Spinal cord (tissue), 10 donors: ENCODE measurements at places on chromosomes 12 and 14.

DNA sequence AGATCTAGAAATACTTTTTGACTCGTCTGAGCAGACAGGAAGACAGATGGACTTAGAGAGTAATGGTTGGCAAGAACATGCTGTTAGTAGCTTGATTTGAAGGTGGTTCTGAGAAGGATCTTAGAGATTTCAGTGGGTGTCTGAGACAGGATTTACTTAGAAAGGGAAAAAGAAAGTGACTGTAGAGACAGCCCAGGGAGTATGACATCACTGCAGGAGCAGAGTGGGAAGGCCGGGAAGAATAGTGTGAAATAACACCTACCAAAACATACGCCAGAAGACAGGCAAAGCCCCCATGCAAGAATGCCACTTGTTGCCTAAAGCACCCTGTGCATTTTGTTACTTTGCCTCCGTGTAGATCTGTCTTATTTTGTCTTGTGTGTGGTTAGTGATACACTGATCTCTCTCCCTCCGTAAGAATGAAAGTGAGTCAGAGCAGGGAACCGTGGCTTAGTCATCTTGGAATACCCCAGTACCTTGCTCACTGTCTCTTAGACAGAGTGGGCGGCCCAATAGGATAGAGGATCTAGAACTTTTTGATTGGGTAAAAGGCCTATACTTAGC is 161.3 kb upstream of the IFNG-AS1 start:
- no peak for DNase-seq
- peak overlapping the region; percentile 10 for H3K4me3 ChIP-seq
- H3K27me3 ChIP-seq: no peaks in the 10 kb centered on the region
- H3K36me3 ChIP-seq: no peaks in the 10 kb centered on the region
- no peaks in the 10 kb centered on the region for H3K4me1 ChIP-seq

- no peaks in the 10 kb centered on the region for H3K36me3 ChIP-seq
- DNase-seq: no peak
- no peak overlapping the region for H3K27ac ChIP-seq
- H3K4me3 ChIP-seq: no peak overlapping the region
These were observed 208.5 kb downstream of the SLC41A2 start for GRCh38 chr12:104749545-104749944.

GRCh38 chr12:5904969-5905368 is 40.1 kb downstream of the ANO2 start:
- no peak overlapping the region for H3K4me3 ChIP-seq
- no peak overlapping the region for H3K27ac ChIP-seq
- no peaks in the 10 kb centered on the region for H3K27me3 ChIP-seq
- peaks cover 6% of the 10 kb centered on the region for H3K4me1 ChIP-seq
- DNase-seq: no peak
- H3K36me3 ChIP-seq: no peaks in the 10 kb centered on the region

DNA sequence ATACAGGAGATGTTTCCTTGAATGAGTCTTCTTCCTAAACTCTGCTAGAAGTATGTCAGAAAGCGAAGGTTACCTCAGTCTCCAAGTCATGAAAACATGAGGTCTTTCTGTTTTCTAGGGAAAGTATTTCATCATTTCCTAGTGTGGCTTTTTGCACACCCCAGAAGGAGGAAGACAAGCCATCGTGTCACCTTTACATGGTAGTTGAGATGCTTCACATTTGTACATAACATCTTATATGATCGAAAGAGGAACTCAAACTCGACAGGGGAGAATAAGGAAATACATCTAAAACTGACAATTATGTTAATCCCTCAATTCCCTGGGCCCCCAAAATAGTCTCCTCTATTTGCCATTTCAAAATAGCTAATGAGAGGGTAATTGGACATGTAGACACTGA is 214.1 kb upstream of the PLEKHG7 start:
- DNase-seq: no peak
- H3K27me3 ChIP-seq: no peaks in the 10 kb centered on the region
- no peaks in the 10 kb centered on the region for H3K36me3 ChIP-seq
- H3K4me3 ChIP-seq: no peak overlapping the region
- no peak overlapping the region for H3K27ac ChIP-seq

- H3K4me3 ChIP-seq: no peak overlapping the region
- peaks cover 6% of the 10 kb centered on the region for H3K36me3 ChIP-seq
These were observed 51.8 kb downstream of the SMUG1 start for GRCh38 chr12:54136844-54137580.
